ENCODE measurements at places on chromosomes 2 and 18. TPM values are rescaled to one million over a fixed set of nuclear protein-coding genes. Genes with fewer than 3 reads are reported as not detected.

The RAB6C gene
- not detected for total RNA-seq

DNA sequence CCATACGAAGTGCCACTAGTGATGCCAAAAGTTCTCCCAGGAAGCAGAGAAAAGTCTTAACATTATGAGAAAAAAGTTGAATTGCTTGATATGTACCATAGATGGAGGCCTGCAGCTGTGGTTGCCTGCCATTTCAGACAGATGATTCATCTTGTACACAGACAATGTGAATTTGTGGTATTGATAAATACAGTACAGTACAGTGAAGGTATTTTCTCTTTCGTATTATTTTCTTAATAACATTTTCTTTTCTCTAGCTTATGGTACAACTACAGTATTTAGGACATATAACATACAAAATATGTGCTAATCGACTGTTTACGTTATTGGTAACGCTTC lies 33.6 kb upstream of the VWC2L start:
- H3K27ac ChIP-seq, result no peak overlapping the region
- no peaks in the 10 kb centered on the region for H3K4me1 ChIP-seq
- H3K4me3 ChIP-seq, result no peak overlapping the region

The VWA3B gene
- total RNA-seq, result not detected

The KIF1A gene
- total RNA-seq, result not detected

The IKZF2 gene
- total RNA-seq, result 15.0 TPM

GRCh38 chr2:152251811-152252210 lies 76.2 kb upstream of the STAM2 start:
- no peaks in the 10 kb centered on the region for H3K4me1 ChIP-seq
- no peaks in the 10 kb centered on the region for H3K27me3 ChIP-seq
- no peak for DNase-seq
- no peaks in the 10 kb centered on the region for H3K36me3 ChIP-seq

DNA sequence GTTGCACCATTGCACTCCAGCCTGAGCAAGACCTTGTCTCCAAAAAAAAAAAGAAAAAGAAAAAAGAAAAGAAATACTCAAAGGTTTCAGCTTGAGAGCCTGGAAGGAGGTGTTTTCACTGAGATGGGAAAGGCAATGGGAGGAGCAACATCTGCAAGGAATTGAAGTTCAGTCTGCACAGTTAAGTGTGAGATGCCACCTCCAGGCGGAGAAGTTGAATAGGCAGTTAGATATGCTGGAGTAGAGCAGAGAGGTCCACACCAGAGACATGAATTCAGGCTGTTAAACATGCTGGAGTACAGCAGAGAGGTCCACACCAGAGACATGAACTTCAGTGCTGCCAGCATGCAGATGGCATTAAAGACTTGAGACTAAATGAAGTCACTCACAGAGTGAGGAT lies 41.4 kb upstream of the DTNB start:
- no peak overlapping the region for H3K27ac ChIP-seq
- no peak for DNase-seq
- no peaks in the 10 kb centered on the region for H3K36me3 ChIP-seq
- no peaks in the 10 kb centered on the region for H3K4me1 ChIP-seq
- no peak overlapping the region for H3K4me3 ChIP-seq

DNA sequence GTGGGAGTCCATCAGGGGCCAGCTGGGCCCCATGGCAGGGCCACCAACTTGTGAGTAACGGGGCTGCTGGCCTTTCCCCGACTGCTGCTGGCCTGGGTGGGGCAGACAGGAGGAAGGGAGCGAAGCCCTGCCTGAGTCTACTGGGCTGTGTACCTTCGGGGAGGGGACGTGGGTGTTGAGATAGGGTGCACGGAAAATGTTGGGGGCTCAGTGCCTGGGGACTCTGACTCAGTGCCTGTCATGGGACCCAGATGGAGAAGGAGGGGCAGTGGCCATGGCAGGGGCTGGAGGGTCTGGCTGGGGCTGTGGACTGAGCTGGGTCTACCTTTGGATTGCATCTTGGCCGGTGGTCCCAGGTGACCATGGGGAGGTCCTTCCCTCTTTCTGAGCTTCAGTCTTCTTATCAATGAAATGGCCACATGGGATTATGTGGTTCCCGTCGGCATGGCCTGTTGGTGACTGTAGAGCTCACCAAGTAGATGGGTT lies 4.0 kb downstream of the SLC4A3 start:
- H3K36me3 ChIP-seq, result no peaks in the 10 kb centered on the region
- no peak overlapping the region for H3K27ac ChIP-seq
- H3K27me3 ChIP-seq, result peaks cover 17% of the 10 kb centered on the region

GRCh38 chr18:319720-320119 lies 51.9 kb upstream of the THOC1 start:
- no peaks in the 10 kb centered on the region for H3K4me1 ChIP-seq
- DNase-seq, result no peak
- no peak overlapping the region for H3K27ac ChIP-seq
- H3K36me3 ChIP-seq, result no peaks in the 10 kb centered on the region
- no peaks in the 10 kb centered on the region for H3K27me3 ChIP-seq

DNA sequence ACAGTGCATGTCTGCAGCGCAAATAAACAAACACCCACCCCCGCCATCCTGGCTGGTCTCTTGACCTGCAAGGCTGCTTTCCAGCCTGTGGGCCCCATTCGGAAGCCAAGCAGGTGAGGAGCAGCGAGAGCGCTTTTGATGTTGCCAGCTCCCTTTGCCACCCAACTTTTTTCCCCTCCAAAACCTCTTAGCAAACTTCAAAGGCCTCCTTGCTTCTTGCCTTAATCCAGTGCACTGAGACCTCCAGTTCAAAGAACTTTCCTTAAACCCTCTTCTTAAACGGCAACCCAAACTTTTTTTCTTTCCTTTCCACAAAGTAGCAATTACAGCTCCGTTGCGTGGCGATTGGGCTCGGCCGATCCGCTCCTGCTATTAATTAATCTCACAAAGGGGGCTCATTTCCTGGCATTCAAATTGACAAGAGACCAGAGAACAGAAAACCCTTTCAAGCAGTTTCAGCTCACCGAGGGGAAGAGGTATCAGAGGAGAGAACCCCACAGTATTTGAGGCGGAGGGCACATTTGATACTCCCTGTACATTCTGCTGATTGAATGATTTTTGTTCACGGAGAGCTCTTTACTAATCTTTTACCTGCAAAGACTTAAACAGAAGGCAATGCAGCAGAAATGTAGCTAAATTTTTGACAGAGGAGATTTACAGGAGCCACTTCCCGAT lies 531.4 kb downstream of the TMEM182 start:
- H3K27ac ChIP-seq, result no peak overlapping the region
- H3K4me3 ChIP-seq, result no peak overlapping the region
- H3K36me3 ChIP-seq, result no peaks in the 10 kb centered on the region
- no peaks in the 10 kb centered on the region for H3K4me1 ChIP-seq
- DNase-seq, result no peak
- H3K27me3 ChIP-seq, result no peaks in the 10 kb centered on the region

The LAMA1 gene
- total RNA-seq, result not detected

DNA sequence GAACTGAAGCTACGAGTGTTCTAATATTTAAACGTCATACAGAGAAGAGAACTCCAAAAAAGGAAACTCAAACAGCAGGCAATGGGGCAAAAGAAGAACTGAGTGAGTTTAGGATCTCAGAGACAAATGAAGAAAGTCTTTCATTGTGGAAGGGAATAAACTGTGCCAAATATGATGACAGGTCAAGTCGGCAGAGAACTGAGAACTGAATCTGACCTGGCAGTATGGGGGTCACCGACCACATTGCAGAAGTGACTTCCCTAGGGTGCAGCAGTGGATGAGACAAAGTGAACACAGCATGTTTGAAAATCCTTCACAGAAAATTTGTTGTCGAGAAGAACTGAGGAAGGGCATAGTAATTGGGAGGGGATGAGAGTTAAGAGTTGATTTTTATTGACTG lies 55.9 kb downstream of the TTC21B start:
- H3K27ac ChIP-seq, result no peak overlapping the region
- H3K27me3 ChIP-seq, result no peaks in the 10 kb centered on the region

GRCh38 chr18:76219023-76219422 lies 276.0 kb downstream of the ZNF516 start:
- H3K4me3 ChIP-seq, result no peak overlapping the region
- no peak overlapping the region for H3K27ac ChIP-seq
- no peaks in the 10 kb centered on the region for H3K36me3 ChIP-seq
- H3K4me1 ChIP-seq, result no peaks in the 10 kb centered on the region
- no peaks in the 10 kb centered on the region for H3K27me3 ChIP-seq

The FANCL gene
- total RNA-seq, result 10.1 TPM

The POTEI gene
- not detected for total RNA-seq

DNA sequence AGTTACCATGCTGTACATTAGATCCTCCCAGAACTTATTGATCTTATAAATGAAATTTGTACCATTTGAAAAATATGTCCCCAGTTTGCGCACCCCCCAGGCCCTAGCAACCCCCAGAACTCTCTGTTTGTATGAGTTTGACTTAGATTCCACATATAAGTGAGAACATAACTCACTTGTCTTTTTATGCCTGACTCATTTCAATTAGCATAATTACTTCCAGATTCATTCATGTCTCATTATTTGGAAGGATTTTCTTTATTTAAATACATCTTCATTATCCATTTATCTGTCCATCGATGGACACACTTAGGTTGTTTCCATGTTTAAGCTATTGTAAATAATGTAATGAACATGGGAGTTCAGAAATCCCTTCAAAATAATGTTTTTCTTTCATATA lies 705.9 kb downstream of the CCDC85A start:
- H3K27me3 ChIP-seq, result no peaks in the 10 kb centered on the region

The TXNDC2 gene
- not detected for total RNA-seq

GRCh38 chr2:168848225-168848624 lies 42.0 kb downstream of the SPC25 start:
- no peaks in the 10 kb centered on the region for H3K27me3 ChIP-seq
- H3K4me3 ChIP-seq, result no peak overlapping the region
- H3K36me3 ChIP-seq, result no peaks in the 10 kb centered on the region
- no peak overlapping the region for H3K27ac ChIP-seq
- H3K4me1 ChIP-seq, result no peaks in the 10 kb centered on the region

DNA sequence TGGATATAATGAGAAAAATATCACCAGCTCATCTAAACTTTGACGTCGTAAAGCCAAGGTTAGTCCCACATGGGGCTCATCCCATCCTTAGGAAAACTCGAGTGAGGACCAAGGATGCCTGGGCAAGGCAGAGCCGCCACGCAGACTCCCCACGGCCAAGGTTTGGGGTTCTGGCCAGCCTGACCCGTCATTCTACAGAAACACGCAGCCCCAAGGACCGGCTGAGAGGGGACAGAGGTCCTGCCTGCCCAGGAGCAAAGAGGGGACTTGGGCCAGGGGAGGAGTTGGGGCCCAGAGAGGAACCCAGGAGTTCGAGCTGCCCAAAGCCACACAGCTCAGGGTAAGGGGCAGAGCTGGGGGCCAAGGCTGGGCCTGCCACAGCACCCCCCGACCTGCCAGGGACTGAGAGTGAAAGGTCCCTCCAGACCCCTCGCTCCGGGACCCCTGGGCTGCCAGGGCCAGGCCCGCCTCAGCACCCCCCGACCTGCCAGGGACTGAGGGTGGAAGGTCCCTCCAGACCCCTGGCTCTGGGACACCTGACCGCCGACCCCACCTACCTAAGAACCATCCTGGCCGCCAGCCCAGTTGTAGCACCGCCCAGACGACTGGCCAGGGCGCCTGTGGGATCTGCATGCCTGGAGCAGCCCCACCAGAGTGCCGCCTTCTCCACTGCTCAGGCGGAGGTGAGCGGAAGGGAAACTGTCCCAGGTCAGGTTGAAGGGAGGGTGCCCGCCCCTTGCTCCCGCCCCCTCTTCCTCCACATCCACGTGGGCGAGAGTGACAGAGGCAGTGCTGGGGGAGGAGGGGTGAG lies at the start of gene PDCD1:
PDCD1 (minus strand) TSS at position 689 of the 811 bp plus-strand sequence; CDS start at position 633, 56 bp downstream.
- no peaks in the 10 kb centered on the region for H3K36me3 ChIP-seq
- DNase-seq, result peak; percentile 48
- H3K4me1 ChIP-seq, result peaks cover 74% of the 10 kb centered on the region
- peak within 1 kb of the TSS; percentile 64 for H3K27ac ChIP-seq

The DPYSL5 gene
- not detected for total RNA-seq

GRCh38 chr2:213455316-213456008 lies 171.2 kb downstream of the SPAG16 start:
- no peaks in the 10 kb centered on the region for H3K4me1 ChIP-seq
- H3K27me3 ChIP-seq, result no peaks in the 10 kb centered on the region
- H3K27ac ChIP-seq, result no peak overlapping the region
- H3K36me3 ChIP-seq, result no peaks in the 10 kb centered on the region

DNA sequence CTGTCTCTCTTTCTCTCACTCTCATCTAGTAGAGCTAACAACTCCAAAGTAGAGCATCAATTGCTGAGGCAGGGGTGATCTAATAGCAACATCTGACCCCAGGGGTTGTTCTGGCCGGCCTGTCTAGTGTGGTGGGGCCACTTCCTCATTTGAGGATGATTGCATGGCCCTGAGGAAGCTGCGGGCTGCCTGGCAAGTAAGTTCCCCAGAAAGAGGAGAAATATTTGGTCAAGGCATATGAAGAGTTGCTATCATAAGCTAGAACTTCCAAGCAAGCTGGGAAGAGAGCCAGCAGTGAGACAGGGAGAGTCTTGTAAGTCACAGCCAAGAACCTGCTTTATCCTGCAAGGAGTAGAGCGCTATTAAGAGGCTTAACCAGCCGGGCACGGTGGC lies 50.8 kb upstream of the TMEM87B start:
- no peaks in the 10 kb centered on the region for H3K27me3 ChIP-seq
- H3K4me3 ChIP-seq, result no peak overlapping the region
- no peak for DNase-seq
- H3K36me3 ChIP-seq, result no peaks in the 10 kb centered on the region
- no peak overlapping the region for H3K27ac ChIP-seq

- H3K4me3 ChIP-seq, result no peak overlapping the region
- H3K4me1 ChIP-seq, result peaks cover 14% of the 10 kb centered on the region
- no peaks in the 10 kb centered on the region for H3K27me3 ChIP-seq
- no peak overlapping the region for H3K27ac ChIP-seq
- no peak for DNase-seq
These were observed 9.6 kb upstream of the MMADHC start for GRCh38 chr2:149597050-149597667.

The HRH4 gene
- 1.6 TPM for total RNA-seq

The RFX8 gene
- total RNA-seq, result 1.2 TPM

The LIMS2 gene
- 8.9 TPM for total RNA-seq

DNA sequence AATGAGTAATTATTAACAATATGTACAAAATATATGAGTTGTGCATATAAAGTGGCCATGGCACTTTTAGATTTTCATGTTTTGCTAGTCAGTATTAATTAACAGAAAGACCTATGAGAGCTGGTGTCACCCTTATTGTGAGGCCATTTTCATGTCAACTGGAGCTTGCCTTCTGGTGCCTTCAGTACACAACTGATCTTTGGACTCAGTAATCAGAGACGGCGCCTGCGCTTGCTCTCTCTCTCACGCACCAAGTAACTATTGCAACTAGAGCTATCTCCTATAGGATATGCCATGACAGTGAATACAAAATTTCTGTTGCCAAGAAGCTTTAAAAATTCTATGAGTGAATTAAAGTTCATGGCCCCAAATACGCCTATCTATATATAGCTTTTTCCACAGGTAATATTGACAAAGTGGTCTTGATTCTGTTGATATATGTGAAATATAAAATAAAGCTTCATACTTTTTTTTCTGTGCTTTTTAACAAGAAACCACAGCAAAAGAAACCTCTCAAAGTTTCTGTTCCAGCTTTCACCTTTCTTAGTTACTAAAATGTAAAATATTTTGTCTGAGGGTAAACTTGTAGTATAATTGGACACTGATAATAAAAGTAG lies 2.9 kb downstream of the SERTAD2 start:
- no peaks in the 10 kb centered on the region for H3K36me3 ChIP-seq
- no peak overlapping the region for H3K4me3 ChIP-seq
- H3K27ac ChIP-seq, result no peak overlapping the region
- H3K27me3 ChIP-seq, result no peaks in the 10 kb centered on the region

The UGT1A8 gene
- total RNA-seq, result not detected

The DES gene
- total RNA-seq, result not detected

Data from CD4-positive, alpha-beta memory T cell (primary cell).